ENCODE measurements at places on chromosomes 5 and 9.

- DNase-seq = no peak
Observed at GRCh38 chr5:172626031-172626581, 15.0 kb upstream of the NEURL1B start.

GRCh38 chr5:75656311-75657003 is 45.2 kb downstream of the ANKDD1B start:
- no peak for DNase-seq

GRCh38 chr9:8011974-8012373 is 212.4 kb upstream of the DMAC1 start:
- DNase-seq = no peak

DNA sequence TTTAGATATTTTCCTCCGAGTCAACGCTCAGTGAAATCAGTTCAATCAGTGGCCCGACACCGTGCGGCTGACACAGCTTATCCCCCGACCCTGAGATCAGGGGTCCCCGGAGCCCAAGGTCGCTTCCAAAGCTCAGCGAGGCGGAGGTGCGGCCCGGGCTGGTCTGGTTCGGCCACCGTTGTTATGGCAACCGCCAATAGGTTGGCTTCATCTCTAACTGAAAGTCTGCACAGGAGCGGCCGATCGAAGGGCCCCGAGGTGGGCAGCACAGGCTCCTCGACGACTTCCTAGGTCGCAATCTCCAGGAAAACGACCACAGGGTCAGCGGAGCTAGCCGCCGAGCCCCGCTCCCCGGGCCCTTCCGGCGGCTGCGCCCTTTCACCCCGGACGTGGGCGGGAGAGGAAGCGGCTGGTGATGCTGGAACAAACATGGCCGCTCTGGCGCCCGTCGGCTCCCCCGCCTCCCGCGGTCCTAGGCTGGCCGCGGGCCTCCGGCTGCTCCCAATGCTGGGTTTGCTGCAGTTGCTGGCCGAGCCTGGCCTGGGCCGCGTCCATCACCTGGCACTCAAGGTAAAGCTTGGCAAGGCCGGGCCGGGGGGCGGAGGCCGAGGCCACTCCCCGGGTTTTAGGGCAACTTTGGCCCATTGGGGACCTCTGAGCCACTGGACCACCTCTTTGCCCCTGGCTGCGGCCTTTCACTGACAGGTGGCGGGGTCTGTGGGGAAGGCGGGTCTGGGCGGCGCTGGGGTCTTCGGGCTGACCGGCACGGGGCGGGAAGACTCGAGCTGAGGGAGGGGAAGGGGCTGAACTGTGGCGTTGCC is at the start of gene GPR107:
Gene GPR107 (plus strand): TSS at position 403 of the 821 bp plus-strand sequence. CDS start 27 bp downstream, at position 430.
- DNase-seq = peak; percentile 77

DNA sequence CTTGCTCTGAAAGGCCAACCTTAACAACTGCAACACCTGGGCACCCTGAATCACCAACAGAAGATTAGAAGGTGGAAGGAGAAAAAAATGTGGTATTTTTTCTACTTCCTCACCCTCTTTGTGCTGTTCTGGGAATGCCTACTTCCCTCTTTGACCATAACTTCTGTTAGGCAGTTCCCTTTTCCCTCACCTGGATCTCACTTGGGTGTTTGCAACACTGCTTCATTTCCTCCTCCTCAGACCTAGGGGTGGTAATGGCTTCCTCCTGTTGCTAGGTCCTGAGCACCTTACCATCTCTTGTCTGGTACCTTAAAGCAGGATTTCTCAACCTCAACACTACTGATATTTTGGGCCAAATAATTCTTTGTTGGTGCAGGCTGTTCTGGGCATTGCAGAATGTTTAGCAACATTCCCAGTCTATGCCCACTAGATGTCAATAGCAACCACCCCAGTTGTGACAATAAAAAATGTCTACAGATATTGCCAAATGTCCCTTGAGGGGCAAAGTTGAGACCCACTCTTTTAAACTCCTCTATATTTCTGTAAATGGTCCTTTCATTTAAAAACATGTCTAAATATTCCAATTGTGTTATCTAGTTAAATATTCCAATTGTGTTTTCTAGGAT is 300.0 kb upstream of the VLDLR start:
- DNase-seq = no peak

DNA sequence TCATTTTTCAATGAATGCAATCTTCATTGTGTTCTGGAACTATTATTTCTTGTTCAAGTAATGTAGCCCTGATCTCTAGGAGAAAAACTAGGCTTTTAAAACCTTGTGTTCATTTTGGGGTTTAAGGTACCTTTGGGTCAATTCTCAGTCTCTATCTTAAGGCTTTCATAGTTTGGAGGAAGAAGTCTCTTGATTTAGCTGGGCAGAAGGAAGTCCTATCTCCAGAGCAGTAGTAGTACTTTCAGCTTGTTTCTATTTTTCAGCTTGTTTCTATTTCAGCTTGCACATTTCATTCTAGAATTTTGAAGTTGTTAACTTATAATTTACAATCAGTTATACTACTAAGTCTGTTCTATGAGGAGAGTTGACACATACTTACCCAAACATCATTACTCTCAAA is 15.2 kb downstream of the CSNK1G3 start:
- DNase-seq = no peak

- DNase-seq = no peak
Observed at GRCh38 chr5:89570557-89570956, 687.6 kb upstream of the MEF2C start.

GRCh38 chr9:76115982-76116646 is 225.6 kb downstream of the PCSK5 start:
- no peak for DNase-seq

DNA sequence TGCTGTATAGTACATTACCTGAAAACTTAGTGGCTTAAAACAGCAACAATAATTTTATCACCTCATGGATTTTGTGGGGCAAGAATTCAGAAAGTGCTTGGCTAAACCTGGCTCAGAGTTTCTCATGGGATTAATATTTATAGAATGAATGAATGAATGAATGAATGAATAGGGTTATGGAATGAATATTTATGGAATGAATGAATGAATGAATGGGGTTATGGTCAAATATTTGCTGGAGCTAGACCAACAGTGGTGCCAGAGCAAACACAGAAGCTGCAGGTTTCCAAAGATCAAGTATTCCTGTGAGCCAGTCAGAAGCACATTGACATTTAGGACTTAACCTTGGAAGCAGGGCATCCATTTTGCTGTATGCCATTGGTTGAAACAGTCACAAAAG is 35.7 kb downstream of the PLPPR1 start:
- DNase-seq = no peak

GRCh38 chr9:3215658-3216057 is 310.1 kb downstream of the RFX3 start:
- DNase-seq = no peak

DNA sequence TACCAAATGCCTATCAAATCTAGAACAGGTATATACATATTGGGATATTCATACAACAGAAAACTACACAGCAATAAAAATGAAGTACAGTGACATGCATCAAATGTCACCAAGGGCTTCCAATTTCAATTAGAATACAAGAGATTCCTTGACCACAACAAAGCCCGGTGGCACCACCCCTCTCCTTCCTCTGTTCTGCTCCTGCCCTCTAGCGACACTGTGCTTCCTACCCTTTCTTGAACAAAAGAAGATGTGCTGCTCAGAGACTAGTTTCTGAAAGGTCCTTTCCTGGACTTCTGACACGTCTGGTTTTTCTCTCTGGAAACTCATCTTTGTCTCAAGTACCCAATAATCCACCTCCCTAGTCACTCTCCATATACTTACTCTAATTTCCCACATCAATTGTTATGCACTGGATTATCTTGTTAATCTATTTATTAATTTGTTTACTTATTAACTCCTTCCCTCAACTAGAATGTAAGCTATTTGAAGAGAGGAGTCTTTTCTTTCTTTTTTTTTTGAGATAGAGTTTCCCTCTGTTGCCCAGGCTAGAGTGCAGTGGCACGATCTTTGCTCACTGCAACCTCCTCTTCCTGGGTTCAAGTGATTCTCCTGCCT is 70.4 kb upstream of the CTSV start:
- DNase-seq = peak; percentile 20

DNA sequence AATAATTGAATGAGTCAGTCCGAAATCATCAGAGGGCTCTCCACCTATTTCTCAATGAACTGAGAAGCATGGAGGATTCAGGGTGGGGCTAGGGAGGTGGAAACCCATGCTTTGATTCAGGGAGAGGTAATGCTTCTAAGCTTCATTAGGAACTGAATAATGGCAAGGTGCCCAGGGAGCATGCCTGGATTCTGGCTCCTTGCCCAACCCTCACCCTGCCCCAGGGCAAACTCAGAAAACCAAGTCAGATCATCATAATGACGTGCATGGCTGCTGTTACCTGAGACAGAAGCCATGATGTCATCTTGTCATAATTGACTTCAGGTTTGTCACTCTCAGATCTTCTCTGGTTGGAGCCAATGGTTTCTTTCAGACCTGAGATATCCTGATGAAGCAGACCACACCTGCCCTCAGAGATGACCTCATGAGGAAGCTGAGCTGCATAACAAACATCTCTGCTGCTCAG is 199.6 kb downstream of the SYK start:
- DNase-seq = no peak

- DNase-seq = no peak
Observed at GRCh38 chr5:159182691-159183090, 26.7 kb downstream of the RNF145 start.

GRCh38 chr5:77379558-77380061 is 112.5 kb downstream of the WDR41 start:
- DNase-seq = no peak
